Prostate gland (tissue), 2 donors: ENCODE measurements at places on chromosomes 16 and 17. TPM values are rescaled to one million over a fixed set of nuclear protein-coding genes. Genes with fewer than 3 reads are reported as not detected.

DNA sequence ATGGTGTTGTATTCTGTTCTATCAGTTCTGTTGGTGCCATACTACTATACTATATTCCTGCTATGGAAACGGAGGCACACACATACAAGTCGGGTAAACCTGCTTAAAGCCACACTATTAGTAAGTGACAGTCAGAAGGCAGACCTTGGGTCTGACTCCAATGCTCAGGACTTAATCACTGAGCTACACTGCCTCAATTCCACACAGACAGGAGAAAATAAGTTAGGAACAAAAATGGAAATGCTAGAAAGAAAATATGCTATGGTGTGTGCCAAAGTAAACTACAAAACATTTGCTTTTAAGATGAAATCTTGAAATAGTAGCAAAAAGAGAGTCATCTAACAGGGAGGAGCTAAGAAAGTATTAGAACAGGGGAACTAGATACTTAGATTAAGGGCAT is 48.1 kb downstream of the MYO1D start:
- H3K27ac ChIP-seq: no peak overlapping the region
- peaks cover 5% of the 10 kb centered on the region for H3K4me1 ChIP-seq
- no peaks in the 10 kb centered on the region for H3K27me3 ChIP-seq
- H3K36me3 ChIP-seq: no peaks in the 10 kb centered on the region
- DNase-seq: no peak
- no peak overlapping the region for H3K4me3 ChIP-seq

DNA sequence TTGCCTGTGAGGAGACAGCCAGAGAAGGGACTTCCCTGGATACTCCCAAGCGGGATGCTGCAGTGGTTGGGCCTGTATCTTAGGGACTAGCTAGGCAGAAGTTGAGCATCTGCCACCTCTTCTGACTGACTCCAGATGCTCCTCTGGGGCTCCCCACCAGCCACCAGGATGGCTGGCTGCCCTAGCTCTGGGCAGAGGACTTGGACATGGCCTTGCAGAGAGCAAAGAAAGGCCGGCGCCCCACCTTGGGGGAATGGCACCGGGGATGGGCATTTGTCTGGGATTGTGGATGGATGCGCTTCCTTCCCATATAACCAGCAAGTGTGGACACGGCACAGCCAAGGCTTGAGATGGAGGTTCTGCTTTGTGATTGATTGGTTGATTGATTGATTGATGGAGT is 69.0 kb downstream of the OR1D5 start:
- H3K4me1 ChIP-seq: peaks cover 10% of the 10 kb centered on the region
- H3K36me3 ChIP-seq: no peaks in the 10 kb centered on the region
- peak overlapping the region; percentile 82 for H3K27ac ChIP-seq
- no peak for DNase-seq

The EVPLL gene
- 1.7 TPM for total RNA-seq

DNA sequence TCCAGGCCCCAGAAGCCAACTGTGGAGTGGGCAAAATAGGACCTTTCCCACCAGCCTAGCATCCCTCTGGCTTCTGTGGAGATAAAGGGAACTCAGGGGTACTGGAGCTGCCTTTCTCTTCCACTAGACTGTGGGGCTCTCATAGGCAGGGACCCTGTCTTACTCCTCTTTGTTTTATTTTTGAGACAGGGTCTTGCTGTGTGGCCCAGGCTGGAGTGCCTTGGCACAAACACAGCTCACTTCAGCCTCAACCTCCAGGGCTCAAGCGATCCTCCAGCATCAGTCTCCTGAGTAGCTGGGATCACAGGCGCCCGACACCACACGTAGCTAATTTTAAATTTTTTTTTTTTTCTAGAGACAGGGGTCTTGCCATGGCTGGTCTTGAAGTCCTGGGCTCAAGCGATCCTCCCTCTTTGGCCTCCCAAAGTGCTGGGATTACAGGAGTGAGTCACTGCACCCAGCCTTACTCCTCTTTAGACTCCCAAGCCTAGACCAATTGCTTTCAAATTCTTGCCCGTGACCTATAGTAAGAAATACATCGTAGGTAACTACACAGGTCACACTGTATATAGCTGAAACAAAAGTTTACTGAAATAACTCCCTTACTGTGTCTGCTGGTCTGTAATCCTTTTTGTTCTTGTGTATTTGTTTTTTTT is 2.6 kb downstream of the RAI1 start:
- peak overlapping the region; percentile 94 for H3K27ac ChIP-seq
- no peak overlapping the region for H3K4me3 ChIP-seq
- no peaks in the 10 kb centered on the region for H3K27me3 ChIP-seq
- no peak for DNase-seq

- H3K36me3 ChIP-seq: no peaks in the 10 kb centered on the region
- no peaks in the 10 kb centered on the region for H3K4me1 ChIP-seq
- DNase-seq: no peak
- no peak overlapping the region for H3K4me3 ChIP-seq
These were observed 23.5 kb upstream of the FOXK2 start for GRCh38 chr17:82495844-82496528.

GRCh38 chr17:28717578-28718332 is at the start of gene RAB34:
Gene RAB34 (minus strand): TSS chr17:28717868. CDS start chr17:28717266, 602 bp downstream.
- H3K27me3 ChIP-seq: no peaks in the 10 kb centered on the region
- peak within 1 kb of the TSS; percentile 83 for H3K27ac ChIP-seq
- H3K36me3 ChIP-seq: peaks cover 3% of the 10 kb centered on the region
- H3K4me1 ChIP-seq: peaks cover 26% of the 10 kb centered on the region
